ENCODE measurements at places on chromosomes 12 and 14. TPM values are rescaled to one million over a fixed set of nuclear protein-coding genes. Genes with fewer than 3 reads are reported as not detected.

GRCh38 chr14:53409289-53409688 lies 256.2 kb upstream of the DDHD1 start:
- DNase-seq: peak; percentile 19

GRCh38 chr14:79639613-79640012 lies 571.7 kb downstream of the DIO2 start:
- DNase-seq: no peak

DNA sequence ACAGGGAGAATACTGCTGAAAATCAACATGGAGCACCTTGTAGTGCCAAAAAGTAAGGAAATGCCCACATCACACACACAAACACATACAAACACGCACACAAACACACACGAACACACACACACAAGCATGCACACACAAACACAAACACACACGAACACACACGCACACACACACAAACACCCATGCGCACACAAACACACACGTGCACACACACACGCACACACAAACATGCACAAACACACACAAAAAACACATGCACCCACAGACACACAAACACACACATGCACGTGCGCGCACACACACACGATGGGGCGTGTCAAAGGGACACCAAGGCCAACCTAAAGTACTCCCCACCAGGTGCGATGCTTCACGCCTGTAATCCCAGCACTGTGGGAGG lies 61.7 kb upstream of the C14orf180 start:
- DNase-seq: no peak

DNA sequence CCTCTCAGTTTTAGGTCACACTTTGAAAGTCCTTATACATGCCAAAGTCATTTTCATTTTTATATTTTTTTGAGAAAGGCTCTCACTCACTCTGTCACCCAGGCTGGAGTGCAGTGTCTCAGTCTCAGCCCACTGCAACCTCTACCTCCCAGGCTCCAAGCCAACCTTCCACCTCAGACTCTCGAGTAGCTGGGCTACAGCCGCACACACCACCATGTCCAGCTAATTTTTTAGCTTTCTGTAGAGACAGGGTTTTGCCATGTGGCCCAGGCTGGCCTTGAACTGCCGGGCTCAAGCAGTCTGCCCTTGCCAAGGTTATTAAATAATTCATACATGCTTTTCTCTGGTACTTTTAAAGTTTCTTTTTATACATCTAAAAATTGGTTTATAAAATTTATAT lies 166.0 kb downstream of the ERC1 start:
- no peak for DNase-seq

CAPS2 gene
- 4.4 TPM for total RNA-seq

KRT74 gene
- total RNA-seq: not detected

CIT gene
- 6.8 TPM for total RNA-seq

All from GM23248 (cell line).